ENCODE measurements at places on chromosomes 5 and 9.

- no peak for DNase-seq
Observed at GRCh38 chr5:21254161-21254560, 1266.2 kb upstream of the CDH18 start.

DNA sequence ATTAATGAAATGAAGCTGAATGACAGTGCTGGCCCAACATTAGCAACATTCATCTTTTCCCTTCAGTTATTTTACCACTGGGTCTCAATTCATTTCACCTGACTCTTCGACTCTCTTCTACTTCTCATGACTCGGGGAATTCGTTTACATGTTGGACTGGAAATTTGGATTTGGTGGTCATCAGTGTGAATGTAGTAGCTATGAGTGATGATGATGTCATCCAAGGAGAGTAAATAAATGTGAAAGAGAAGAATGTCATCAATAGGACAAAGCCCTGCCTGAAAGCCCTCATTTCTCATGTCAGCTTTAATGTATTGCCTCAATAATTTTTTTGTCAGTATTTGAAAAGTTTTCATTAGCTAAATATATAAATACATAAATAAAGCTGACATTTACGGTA is 21.9 kb upstream of the CFAP95 start:
- no peak for DNase-seq

GRCh38 chr9:124453586-124454191 is 3.4 kb downstream of the ADGRD2 start:
- peak; percentile 49 for DNase-seq

DNA sequence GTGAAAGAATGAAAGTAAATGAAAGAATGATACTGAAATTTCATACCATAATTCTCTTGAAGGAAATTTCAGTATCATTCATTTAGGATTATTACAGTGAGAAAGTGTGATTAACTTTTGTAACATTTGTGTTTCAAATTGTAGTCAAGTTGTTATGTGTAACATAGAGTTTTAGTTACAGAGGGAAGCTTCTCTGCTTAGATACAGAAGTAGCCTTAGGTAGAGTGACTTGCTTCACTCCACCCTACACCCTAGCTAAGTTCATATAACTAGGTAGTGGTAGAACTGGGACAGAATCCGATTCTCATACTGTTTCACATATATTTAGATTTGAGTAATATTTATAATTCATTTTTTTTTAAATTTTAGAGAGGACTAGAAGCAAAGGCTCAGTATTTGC is 9.0 kb downstream of the RASA1 start:
- DNase-seq = no peak

GRCh38 chr9:14340994-14341393 is 27.1 kb upstream of the NFIB start:
- DNase-seq = no peak

GRCh38 chr5:7849681-7850394 is 1.1 kb downstream of the CFAP90 start:
- DNase-seq = no peak

DNA sequence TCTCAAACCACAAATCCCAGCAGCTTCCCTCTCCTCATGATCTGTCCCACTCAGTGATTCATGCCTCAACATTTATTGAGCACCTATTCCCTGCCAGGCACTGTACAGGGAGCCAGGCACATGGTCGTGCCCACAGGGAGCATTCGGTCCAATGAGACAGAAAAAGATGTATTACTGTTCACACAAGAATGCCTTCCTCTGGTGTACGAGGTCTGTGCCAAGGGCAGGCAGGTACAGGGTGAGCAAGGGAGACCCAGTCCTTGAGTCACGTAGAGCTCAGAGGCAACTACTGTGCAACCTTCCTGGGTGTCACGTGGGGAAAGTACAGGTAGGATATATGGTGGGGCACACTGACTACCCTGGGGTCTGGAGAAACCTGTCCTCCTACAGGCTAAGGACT is 4.6 kb downstream of the CNTFR start:
- no peak for DNase-seq

- DNase-seq = no peak
Observed at GRCh38 chr9:71144495-71144894, 23.1 kb upstream of the TRPM3 start.

DNA sequence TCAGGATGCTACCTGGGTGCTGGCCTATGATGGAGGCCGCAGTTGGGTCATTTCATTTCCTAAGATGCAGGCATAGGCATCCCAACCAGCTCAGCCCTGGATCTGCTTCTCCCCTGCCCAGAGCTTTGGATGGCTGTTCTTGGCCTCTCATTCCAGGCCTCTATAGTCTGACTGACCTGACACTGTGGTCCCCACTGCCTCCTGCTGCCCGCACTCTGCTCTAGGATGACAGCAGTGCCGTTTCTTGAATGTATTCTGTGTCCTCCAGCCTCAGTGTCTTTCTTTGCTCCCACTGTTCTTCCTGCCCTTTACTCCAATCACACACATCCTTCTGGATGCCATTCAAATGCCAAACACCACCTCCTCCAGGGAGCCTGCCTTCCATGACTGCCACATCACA is 235.7 kb downstream of the HSPA4 start:
- no peak for DNase-seq

DNA sequence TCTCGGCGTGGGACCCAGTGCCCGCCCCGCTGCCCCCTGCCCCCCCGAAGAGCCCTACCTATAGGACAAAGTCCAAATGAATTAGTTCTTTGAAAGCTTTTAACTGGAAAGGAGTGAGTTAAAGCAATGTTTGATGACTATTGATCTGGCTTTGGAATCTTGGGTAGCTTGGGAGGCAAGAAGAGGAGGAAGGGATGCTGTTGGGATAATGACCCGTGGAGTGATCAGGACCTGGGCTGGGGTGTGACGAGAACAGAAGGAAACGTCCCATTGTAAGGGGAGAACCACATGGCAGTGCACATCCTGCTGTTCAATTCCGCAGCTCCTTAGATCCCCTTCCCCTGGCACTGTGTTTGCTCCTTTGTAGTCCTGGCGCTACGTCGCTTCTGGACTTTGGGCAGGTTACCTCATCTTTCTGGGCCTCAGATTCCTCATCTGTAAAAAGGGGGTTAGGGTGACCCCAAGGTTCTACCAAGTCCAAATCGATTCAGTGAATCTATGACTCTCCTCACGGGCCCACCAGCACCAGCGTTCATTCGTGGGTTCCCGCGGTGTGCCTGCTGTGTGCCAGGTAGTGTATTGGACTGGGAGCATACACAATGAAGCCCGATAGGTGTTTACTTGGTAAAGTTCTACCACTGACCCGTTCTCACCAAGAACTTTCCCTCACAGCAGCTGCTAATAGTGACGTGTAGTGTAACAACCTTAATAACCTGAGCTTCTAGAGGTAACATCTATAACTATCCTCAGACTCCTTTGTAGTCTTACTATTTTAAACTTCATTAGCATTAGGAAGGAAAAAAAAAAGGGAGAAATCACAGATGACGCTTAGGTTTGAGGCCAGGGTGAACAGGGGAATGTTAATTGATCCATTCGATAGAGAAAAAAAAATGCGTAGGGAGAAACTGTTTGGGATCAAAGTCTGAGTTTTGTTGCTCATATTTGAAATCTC is 1.1 kb upstream of the NADK2 start:
- no peak for DNase-seq

DNA sequence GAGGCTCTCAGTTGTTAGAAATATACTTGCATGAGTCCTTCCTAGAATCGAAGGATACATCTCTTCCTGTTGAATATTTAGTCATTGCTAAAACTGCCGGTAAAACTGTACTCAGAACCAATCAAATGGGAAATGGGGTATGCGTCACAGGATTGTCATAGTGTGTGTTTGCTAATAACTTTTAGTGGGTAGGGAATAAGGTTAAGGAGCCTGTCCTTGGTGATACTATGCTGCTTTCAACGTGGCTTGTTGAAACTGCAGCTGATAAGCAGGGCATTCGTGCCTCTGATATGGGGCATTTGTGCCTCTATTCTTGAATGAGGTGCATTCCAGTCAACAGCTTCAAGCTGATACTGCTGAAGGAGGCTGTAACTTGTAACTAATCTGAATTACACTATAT is 26.6 kb downstream of the HABP4 start:
- DNase-seq = no peak

DNA sequence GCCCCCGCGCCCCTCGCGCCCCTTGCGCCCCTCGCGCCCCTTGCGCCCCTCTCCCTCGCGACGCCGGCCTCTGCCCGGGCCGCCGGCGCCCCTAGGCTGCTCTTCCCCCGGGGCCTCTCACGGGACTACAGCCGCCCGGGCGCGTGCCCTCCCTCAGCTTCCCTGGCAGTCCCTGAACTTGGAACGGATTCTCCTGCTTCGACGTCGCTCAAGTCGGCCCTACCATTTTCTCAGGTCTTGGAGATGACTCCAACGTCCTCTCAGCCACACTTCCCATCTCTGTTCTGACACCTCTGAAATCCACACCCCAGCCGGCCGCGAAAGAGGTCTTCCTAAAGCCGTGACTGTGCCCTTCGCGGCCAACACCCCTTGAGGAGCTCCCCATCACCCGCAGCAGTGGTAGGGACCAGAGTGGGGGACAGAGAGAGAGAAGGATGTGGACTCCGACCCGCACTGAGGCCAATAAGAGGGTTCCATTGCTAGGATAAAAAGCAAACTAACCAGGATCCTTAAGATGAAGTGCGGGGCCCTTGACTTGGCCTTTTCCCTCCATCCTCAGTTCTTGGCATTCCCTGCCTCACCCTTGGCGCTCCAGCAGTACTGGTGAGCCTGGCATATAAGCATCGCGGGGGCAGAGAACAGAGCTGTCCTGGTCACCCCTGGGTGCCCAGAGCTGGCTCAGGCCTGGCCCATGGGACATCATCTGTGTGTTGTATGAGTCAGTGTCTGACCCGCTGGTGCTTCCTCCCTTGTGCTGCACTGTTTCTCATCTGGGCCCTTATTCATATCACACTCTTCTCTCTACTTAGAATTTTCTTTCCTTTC is 38.6 kb upstream of the GARNL3 start:
- DNase-seq = no peak

DNA sequence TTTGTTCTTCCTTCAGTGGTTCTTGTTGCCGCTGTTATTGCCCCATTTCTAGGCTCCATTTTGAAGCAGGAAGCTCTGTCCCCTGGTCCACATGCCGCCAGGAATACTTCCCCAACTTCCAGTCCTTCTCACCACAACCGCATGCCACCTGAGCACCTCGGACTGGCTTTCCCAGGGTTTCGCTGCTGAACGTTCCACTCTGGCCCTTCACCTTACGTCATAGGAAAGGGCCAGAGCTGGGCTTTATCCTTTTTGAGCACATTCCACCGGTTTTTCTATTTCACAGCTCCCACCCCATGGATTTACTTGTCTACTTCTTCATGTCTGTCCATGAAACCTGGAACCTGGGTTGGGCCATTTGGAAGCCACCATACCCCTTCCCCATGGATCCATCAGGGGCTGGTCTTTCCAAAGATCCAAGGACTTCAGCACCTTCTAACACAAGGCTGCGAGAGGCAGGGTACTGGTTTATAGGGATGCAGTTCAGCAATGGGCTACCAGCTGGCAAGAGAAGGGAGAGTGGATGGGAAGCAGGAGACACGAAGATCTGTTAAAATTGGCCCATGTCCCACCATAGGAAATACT is 557.4 kb downstream of the BNC2 start:
- no peak for DNase-seq

- DNase-seq = peak; percentile 43
Observed at GRCh38 chr9:129146441-129146941, 31.6 kb downstream of the IER5L start.

GRCh38 chr9:99782962-99783718 is 38.5 kb upstream of the NR4A3 start:
- no peak for DNase-seq

DNA sequence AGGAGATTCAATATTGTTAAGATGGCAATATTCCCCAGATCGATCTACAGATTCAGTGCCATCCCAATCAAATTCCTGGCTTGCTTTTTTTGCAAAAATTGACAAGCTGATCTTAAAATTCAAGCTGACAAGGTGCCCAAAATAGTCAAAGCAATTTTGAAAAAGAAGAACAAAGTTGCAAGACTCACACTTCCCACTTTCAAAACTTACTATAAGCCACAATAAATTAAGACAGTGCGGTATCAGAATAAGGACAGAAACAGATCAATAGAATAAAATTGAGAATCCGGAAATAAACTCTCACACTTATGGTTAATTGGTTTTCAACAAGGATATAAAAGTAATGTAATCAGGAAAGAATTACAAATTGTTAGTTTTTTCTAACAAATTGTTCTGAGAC is 97.1 kb downstream of the NRG2 start:
- no peak for DNase-seq

DNA sequence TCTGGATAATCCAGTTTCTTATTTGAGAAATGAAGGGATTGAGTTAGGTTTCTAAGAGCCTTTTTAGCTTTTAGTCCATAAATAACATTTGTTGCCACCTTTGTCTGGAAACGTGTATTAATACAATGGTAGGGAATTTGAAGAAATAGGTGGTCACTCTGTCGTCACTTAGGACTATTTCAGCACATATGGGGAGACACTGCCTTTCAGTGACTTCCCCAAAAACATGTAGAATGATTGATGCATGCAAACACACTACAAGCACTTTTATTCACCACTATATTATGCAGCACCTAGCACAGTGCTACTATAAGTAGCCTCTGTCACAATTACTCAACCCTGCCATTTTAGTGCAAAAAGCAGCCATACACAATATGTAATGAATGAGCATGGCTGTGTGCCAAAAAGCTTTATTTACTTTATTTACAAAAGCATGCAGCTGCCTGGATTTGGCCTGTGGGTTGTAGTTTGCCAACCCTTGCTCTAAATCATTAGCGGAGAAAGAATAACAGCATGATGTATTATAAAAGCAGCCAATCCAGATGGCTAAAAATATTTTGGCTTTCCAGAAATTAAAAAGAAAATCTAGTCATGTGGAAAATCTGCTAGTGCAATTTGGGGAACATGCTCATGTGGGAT is 154.2 kb upstream of the HMHB1 start:
- DNase-seq = no peak

GRCh38 chr5:103669615-103670014 is 107.0 kb upstream of the NUDT12 start:
- no peak for DNase-seq

DNA sequence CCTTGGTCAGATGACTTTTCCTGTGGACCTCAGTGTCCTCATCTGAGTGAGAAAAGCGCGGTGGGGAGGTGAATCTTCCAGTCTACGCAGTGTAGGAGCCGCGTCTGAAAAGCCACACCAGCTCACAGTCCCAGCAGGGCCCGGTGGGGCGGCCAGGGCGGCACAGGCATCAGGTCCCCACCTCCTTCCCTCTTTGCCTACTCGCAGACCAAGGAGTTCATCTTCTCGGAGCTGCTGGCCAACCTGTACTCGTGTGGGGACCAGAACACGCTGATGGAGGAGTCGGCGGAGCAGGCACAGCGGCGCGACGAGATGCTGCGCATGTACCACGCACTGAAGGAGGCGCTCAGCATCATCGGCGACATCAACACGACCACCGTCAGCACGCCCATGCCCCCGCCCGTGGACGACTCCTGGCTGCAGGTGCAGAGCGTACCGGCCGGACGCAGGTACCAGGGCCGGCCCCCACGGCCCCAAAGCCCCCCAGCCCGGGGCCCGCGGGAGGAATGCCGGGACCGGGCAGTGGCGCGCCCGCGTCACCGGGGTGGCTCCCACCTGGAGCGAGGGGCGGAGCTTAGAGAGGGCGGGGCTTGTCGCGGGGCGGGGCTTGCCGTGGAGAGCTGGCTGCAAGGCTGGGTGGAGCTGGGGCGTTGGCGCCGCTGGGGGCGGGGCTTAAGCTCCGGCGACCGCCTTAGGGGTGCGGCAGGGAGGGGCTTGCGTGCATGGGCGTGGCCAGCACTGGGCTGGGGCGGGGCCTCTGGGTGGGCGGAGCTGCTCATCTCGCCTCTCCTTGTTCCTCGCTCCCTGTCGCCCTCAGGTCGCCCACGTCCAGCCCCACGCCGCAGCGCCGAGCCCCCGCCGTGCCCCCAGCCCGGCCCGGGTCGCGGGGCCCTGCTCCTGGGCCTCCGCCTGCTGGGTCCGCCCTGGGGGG is 25.6 kb downstream of the GOLGA2 start:
- peak; percentile 88 for DNase-seq
